ENCODE measurements at places on chromosomes 2 and 18. TPM values are rescaled to one million over a fixed set of nuclear protein-coding genes. Genes with fewer than 3 reads are reported as not detected.

The MYOM1 gene
- 0.40 TPM for total RNA-seq

The HRH4 gene
- not detected for total RNA-seq

The ATF2 gene
- total RNA-seq = 53.3 TPM

The CTDSP1 gene
- total RNA-seq = 26.1 TPM

The NEB gene
- total RNA-seq = 0.14 TPM

The AMER3 gene
- not detected for total RNA-seq

GRCh38 chr2:106070181-106070580 is 123.9 kb downstream of the UXS1 start:
- DNase-seq = no peak
- peaks cover 2% of the 10 kb centered on the region for H3K27me3 ChIP-seq
- H3K36me3 ChIP-seq = no peaks in the 10 kb centered on the region
- H3K4me3 ChIP-seq = no peak overlapping the region
- no peak overlapping the region for H3K27ac ChIP-seq
- H3K4me1 ChIP-seq = peaks cover 20% of the 10 kb centered on the region

- no peaks in the 10 kb centered on the region for H3K27me3 ChIP-seq
- no peak overlapping the region for H3K4me3 ChIP-seq
Measured at GRCh38 chr2:62292190-62292589, 96.3 kb downstream of the B3GNT2 start.

- H3K27ac ChIP-seq = no peak overlapping the region
- H3K4me3 ChIP-seq = no peak overlapping the region
- H3K27me3 ChIP-seq = no peaks in the 10 kb centered on the region
- no peak for DNase-seq
- no peaks in the 10 kb centered on the region for H3K4me1 ChIP-seq
- peaks cover 16% of the 10 kb centered on the region for H3K36me3 ChIP-seq
Measured at GRCh38 chr2:144143294-144144151, 376.4 kb downstream of the ZEB2 start.

DNA sequence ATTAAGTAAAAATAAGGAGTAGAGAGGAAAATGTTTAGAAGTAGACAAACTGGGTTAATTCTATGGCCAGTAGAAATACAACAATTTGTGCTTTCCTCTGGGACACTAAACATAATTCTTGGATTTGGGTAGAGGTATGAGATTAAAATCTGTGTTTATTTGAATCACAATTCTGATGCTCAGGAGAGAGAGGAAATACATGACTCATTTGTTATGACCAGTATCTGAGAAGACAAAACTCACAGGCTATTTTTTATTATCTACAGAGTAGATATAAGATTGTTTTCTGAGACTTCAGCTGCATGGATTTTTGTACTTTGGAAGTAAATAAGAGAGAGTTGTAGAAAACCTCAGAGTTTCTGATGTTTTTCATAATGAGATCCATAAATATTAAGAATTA is 315.7 kb upstream of the CWC22 start:
- no peaks in the 10 kb centered on the region for H3K36me3 ChIP-seq
- no peak overlapping the region for H3K4me3 ChIP-seq
- no peaks in the 10 kb centered on the region for H3K4me1 ChIP-seq
- H3K27me3 ChIP-seq = peaks cover 4% of the 10 kb centered on the region

DNA sequence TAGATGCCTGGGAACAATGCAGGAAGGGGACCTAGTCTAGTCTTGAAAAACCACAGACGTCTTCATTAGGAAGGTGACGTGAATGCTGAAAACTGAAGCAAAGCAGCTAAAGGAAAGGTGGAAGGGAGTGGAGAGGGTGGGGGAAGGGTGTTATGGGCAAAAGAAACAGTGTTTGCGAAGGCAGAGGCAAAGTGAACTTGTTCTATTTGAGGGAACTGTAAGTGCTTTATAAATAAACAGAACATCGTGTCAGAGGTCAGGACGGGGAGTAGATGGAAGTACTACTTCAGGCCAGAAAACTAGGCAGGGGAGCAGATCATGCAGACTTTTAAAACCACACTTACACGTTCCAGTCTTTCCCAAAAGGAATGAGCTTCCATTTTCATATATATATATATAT is 57.8 kb downstream of the FASTKD2 start:
- no peaks in the 10 kb centered on the region for H3K36me3 ChIP-seq
- H3K27ac ChIP-seq = no peak overlapping the region
- H3K27me3 ChIP-seq = no peaks in the 10 kb centered on the region
- H3K4me3 ChIP-seq = no peak overlapping the region
- no peak for DNase-seq

- peak; percentile 77 for DNase-seq
- no peak overlapping the region for H3K4me3 ChIP-seq
- peaks cover 10% of the 10 kb centered on the region for H3K4me1 ChIP-seq
- H3K27ac ChIP-seq = no peak overlapping the region
- no peaks in the 10 kb centered on the region for H3K36me3 ChIP-seq
Measured at GRCh38 chr2:72859831-72860262, 27.4 kb upstream of the SPR start.

- no peak overlapping the region for H3K4me3 ChIP-seq
- no peak for DNase-seq
- no peak overlapping the region for H3K27ac ChIP-seq
- no peaks in the 10 kb centered on the region for H3K27me3 ChIP-seq
Measured at GRCh38 chr2:229220254-229220653, 50.8 kb downstream of the PID1 start.

DNA sequence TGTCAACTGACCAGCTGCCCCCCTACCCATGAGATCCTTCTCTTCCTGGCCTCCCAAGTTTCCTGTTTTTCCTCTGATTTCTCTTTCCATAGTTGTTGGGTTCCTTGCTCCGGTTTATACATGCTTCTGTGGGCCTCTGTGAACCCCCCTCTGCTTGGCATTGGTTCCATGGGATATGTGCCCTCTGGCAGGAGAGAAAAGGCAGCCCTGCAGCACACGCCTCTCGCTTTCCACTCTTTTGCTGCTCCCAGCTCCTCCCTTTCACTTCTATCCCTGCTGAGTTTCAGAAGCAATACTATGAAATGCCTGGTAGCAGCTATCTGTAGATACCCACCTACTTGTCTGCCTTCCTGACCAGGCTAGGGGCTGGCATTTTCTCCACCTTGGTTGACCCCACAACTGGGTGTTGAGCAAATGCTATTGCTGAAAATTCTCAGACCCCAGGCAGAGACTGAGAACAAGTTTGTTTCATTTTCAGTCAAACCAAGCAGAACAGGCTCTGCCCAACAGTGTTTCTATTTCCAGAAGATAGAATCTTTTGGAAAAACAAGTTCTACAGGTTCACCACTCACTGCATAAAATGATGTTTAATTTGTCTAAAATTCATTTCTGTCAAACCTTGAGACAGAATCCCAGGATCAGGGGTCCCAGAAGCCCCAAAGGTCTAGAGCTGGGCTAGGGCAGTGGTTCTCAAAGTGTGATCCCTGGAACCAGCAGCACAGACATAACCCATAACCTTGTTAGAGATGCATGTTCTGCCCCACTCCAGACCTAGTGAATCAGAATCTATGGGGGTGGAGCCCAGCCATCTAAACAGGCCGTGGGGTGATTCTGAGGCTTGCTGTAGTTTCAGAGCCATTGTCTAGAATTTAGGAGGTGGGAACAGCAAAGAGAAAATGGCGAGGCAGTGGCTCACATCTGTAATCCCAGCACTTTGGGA is 13.4 kb downstream of the CAPG start:
- peaks cover 5% of the 10 kb centered on the region for H3K4me1 ChIP-seq
- DNase-seq = no peak
- no peak overlapping the region for H3K27ac ChIP-seq
- H3K4me3 ChIP-seq = no peak overlapping the region
- no peaks in the 10 kb centered on the region for H3K36me3 ChIP-seq
- H3K27me3 ChIP-seq = no peaks in the 10 kb centered on the region

GRCh38 chr2:86012007-86012712 is 93.5 kb downstream of the POLR1A start:
- H3K4me1 ChIP-seq = peaks cover 7% of the 10 kb centered on the region
- H3K27me3 ChIP-seq = no peaks in the 10 kb centered on the region
- H3K4me3 ChIP-seq = no peak overlapping the region
- H3K27ac ChIP-seq = no peak overlapping the region
